Endodermal cell (in vitro differentiated cells): ENCODE measurements at places on chromosomes 1 and 21.

- DNase-seq: no peak
These were observed 178.7 kb downstream of the DNM3 start for GRCh38 chr1:172019976-172020375.

DNA sequence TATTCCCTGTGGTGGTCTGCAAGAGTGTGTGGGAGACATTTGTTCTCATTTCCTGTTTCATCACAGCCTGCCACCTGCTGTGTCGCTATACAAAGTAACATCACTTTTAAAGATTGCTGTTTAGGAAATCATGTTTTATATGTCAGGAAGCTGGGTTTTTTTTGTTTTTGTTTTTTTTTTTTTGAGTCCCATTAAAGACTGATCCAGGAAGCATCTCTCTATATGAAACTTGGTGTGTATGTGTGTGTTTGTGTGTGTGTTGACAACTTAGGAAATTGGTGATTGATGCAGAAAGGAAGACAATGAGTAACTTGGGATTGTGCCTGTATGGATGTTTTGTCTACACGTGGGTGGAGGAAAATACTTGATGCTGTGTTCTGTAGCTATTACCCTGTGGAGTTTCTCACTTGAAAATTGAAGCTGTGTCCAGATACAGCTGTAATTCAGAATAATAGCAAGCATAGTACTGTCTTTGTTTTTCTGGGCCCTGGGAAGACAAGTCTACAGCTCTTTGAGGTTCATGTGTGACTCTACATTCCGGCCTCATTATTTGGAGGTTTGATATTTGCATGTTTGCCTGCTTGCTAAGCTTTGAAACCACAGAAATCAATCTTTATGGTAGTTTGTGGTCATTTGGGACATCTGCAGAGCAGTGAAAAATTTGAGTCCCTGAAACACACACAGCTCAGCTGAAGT lies 47.9 kb downstream of the LAMC1 start:
- no peak for DNase-seq

GRCh38 chr1:161946071-161946987 lies 77.3 kb downstream of the OLFML2B start:
- peak; percentile 83 for DNase-seq

- no peak for DNase-seq
These were observed 188.2 kb downstream of the AMY1C start for GRCh38 chr1:103937763-103938357.

- no peak for DNase-seq
These were observed 37.6 kb downstream of the DDAH1 start for GRCh38 chr1:85427331-85427730.

DNA sequence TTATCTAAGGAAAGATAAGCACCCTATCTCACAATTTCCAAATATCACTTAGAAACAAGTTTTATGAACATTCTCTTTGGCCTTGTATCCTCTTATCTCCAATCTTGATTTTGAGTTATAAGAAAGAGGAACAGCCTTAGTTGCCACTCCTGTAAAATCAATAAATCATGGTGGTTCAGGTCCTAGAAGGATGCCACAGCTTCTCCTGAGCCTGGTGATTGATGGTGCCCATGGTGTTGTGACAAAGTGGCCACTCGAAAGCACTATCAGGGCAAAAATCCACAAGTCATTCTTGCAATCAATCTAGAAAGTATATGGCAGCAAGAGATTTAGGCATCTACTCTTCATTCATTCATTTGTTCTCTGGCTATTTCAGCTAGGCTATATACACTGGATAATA lies 27.8 kb downstream of the GBP6 start:
- no peak for DNase-seq

GRCh38 chr1:32954168-32954567 lies 10.4 kb downstream of the RNF19B start:
- DNase-seq: no peak
